ENCODE measurements at places on chromosomes 1 and 21.

DNA sequence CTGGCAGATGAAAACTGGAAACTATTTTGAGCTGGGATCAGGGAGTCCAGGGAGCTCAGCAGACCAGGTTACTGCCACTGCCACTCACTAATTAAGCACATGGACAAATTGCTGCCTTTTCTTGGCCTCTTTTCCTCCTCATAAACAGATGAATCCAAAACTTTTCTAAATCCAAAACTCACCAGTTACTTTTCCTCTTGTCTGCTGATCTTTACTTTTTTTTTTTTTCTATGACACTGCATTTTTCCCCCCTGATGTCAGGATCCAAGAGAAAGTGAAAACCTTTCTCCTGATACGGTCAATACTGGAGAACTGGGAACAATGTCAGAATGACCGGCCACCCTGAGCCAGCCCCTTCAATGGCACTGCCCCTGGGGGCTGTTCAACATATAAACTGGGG, 405.8 kb downstream of the DUSP10 start:
- no peak for DNase-seq

GRCh38 chr21:33401630-33401992, 1.6 kb upstream of the IFNGR2 start:
- no peak for DNase-seq

DNA sequence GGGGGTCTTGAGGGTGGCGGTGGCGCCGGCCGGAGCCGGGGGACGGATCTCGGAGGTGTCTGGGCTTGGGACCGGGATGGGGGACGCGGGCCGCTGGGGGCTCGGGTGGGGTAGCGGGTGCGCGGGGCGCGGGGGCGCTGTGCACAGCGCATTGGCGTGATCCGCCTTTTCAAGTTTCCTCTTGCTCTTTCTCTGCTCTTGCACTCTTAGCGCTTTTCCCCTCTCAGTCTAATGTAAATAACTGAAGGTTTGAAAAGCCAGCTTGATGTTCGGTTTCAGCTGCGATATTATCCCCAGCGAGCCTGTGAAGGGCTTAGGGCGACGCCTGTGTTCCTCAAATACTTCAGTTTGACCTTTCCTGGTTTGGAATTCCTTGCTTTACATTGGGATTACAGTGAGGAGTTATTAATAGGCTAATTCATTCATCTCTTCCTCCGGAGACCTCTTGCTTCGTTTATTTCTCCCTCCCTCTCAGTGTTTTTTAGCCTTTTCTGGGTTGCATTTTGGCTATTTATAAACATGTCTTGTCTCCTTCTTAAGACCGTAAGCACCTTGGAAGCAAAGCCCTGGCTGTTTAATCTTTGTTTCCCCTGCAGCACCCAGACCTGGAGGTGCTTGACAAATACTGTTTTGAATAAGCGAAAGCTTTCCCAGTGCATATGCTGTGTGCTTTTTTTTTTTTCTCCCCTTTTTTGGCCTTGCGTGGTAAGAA, 693 bp downstream of the RAB4A start:
- no peak for DNase-seq

- no peak for DNase-seq
These were observed 207.7 kb downstream of the LYPLAL1 start for GRCh38 chr1:219381396-219381795.

DNA sequence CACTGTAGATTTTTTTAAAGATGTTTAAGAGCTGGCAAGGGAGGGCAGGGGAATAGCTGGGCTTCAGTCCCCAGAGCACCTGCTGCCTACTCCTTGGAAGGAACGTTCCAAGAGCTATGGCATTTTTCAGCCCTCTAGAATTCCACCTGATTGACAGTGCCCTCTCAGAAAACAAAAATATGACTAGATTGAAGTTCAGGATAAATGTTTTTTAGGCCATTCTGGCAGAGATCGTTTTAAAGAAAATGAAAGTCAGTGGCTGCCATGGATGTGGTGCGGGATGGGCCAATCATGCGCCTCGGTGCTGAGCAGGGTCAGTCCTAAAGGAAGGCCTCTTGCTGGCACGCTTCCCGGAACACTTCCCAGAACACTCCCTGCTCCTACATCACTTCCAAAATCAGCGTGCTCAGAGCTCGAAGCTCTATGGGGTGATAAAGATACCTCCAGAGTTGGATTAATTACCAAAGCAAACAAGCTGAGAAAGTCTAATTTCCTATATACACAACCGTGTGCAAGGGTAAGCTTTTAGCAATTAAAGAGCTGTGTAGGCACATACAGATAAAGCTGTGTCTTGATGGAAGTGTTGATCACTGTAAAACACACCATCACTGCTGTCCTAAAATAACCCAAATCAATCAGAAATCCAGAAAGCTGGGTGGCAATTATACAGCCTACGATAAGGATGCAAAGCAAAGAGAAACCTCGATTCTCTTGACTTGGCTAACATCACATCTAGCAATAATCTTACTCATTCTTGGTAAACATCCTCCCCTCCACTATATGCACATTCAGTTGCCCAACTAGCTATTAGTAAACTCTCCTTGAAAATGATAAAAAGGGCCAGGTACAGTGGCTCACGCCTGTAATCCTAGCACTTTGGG, 34.6 kb downstream of the TGFBR3 start:
- no peak for DNase-seq

DNA sequence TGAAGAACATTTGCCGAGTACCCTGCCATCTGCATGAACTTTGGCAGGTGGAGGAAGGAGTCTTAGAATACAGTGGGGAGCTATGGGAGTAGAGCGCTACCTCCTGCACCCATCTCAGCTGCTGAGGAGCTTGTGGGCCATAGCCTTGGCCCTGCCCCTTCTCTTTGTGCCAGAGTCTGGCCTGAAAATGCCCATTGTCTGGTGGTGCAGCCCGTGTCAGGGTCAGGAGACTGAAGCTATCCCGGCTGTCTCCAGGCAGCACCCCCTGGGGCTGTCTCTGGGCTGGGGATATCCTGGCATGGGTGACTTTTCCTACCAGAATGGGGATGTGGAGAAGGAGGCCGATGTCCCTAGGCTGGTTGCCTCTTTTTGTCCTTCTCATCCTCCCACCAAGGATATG, 7.3 kb downstream of the IPO13 start:
- DNase-seq: no peak

GRCh38 chr1:204634260-204634910, 51.2 kb downstream of the LRRN2 start:
- no peak for DNase-seq

GRCh38 chr1:226568975-226569741, 20.6 kb downstream of the STUM start:
- no peak for DNase-seq

- no peak for DNase-seq
These were observed 40.0 kb upstream of the CITED4 start for GRCh38 chr1:40901886-40902852.

DNA sequence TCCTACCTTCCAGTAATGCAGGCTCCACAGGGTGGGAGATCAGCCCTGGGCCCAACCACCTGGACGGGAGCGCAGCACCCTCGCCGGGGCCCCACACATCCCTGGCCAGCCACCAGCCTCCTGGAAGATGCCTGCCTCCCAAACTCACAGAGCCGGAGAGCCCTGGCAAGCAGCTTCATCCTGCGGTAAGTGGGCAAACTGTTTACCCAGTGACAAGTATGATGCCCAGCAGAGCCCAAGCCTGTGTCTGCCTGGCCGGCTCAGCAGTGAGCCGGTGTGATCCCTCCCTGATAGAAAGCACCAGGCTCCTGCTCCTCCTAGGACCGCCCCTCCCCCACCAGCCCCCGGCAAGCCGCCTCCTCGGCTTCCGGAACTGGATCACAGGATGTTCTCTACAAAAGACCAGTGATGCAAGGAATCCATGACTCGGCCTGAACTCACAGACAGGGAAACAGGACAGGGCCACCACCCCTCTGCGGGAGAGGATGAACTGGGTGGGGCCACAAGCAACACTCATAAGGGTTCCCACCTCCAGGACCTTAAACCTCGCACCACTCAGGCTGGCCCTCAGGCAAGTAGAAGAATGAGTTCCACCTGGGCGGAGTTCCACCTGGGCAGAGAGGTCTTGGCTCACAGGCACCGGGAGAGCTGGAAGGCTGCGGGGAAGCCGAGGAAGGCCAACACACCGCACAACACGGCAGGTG, 7.9 kb downstream of the ACOT7 start:
- no peak for DNase-seq

GRCh38 chr1:27144920-27145661, 9.8 kb downstream of the SLC9A1 start:
- no peak for DNase-seq

- DNase-seq: no peak
These were observed 56.4 kb downstream of the IVNS1ABP start for GRCh38 chr1:185260611-185261010.

DNA sequence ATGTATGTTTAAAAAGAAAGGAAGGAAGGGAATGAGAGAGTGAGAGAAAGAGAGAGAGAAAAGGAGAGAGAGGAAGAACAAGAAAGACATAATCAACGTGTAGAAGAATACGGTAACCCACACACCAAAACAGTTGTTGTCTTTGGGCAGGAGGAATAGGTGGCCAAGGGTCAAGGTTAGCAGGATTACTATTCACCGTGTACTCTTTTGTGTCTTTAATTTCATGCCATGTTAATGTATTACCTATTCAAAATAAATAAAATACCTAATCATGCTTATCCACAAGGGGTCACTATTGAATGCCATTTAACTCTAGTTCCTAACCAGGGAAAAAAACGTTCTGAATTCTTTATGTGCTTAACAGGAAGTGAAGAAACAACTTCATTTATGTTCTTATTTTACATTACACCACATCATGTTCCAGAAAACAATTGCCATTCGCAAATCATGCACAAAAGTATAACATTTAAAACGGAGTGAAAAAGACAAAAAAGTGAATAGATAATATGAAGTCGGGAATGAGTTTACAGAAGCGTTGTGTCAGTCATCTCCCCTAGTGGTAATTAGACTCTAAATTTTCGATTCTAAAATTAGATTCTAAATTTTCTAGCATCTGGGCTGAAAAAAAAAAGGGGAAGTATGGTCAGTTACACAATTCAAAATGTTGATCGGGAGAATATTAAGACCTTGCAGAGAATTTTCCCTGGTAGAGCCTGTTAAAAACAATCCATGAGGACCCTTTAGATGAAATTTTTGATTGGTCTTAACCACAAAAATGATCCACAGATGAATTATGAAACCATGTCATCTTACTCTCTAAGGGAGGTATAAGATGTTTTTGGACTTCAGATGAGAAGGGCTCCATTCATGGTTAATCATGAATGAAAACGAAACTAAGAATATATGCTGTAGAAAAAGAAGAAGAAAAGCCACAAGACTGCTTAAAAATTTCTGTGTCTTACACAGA, 700 bp upstream of the KMO start:
- no peak for DNase-seq

- DNase-seq: no peak
These were observed 90.2 kb upstream of the TSPAN2 start for GRCh38 chr1:115179397-115180079.
